MM.1S (cell line): ENCODE measurements at places on chromosomes 2 and 18.

GRCh38 chr18:51078026-51078425 is 48.0 kb downstream of the SMAD4 start:
- no peak for DNase-seq

DNA sequence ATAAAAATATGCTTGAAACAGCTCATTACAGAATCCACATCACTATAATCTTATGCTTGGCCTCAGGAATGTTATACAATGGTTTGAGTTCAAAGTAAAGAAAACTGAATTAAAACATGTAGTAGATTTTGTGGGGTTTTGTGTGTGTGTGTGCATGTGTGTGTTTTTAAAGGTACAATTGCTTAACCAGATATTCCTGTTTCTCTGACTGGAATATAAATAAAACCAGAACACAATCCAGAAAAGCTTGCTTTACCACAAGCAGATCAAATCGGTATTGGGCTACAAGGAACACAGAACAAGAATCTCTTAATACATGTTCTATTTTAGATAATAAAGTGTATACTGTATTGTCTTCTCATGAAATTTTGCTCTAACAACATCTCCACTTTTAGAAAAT is 110.0 kb downstream of the TMEM247 start:
- no peak for DNase-seq

- no peak for DNase-seq
Measured at GRCh38 chr2:222851956-222852617, 8.7 kb upstream of the ACSL3 start.

- no peak for DNase-seq
Measured at GRCh38 chr2:118493213-118493612, 354.2 kb downstream of the EN1 start.

- DNase-seq: no peak
Measured at GRCh38 chr2:216155954-216156353, 46.8 kb downstream of the XRCC5 start.
